ENCODE measurements at places on chromosomes 3 and 15.

GRCh38 chr3:147672035-147672434, 262.9 kb downstream of the ZIC1 start:
- DNase-seq, result no peak

DNA sequence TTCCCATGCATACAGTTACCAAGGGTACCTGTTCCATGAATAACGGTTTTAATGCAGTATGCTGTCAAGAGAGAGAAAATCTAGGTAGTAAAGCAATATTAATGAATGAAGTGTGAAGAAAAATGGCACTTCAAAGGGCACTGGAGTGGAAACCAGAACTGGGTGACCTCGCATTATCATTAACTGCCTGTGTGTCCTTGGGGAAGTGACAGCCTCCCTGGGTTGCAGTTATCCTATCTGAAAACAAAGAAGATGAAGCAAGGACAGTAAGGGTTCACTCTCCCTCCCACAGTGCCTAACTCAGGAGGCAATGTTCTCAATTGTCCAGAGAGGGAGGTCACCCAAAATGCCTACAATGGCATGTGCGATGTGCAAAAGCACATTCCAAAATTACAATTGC, 15.1 kb downstream of the MTHFS start:
- no peak for DNase-seq

DNA sequence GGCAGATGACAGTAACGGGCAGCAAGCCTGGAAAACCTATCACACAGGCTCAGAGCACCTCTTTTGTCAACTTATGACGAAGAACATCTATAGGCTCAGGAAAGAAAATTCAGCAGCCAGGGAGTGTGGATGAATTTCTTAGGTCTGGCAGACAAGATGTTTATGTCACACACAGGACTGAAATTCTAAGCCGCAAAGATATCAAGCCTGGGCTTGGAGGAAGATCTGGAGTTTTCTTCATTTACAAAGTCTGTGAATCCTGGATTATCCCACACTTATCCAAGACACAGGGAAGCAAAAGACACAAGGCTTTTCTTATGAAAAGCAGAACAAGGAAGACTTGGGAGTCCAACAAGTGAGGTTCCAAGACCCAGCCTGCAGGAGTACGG, 23.4 kb upstream of the CHCHD6 start:
- no peak for DNase-seq

- DNase-seq, result no peak
These were observed 95.2 kb downstream of the KBTBD8 start for GRCh38 chr3:67093305-67093704.

DNA sequence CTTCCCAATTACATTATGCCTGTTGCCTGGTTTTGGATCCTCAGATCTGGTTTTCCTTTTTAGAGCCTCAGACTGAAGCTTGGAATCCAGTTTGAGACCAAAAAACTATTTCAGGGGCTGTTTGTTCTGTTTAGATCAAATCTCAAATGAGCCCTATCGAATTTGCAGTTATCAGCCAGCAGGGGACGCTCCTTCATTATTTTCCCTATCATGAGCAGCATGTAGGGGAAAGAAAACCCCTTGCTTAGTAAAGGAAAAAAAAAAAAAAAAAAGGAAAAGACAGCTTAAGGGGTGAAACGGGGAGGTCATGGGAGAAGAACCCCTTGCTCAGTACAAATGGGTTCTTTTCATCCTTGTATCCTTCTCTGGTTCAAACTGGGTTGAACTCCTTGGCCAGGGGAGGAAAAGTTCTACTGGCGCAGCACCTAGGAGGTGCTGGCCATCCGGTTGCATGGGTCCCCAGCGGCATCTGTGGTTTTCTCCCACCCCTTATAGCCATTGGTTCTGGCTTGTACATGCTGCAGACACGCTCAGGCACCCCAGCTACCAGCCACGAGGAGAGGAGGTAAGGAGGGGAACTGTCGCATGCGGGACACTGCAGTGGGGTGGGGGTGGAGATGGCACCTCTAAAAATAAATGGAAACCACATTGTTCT, 1375.1 kb upstream of the ALCAM start:
- DNase-seq, result peak; percentile 22

- DNase-seq, result no peak
These were observed 186.1 kb downstream of the FMN1 start for GRCh38 chr15:33008284-33008995.

DNA sequence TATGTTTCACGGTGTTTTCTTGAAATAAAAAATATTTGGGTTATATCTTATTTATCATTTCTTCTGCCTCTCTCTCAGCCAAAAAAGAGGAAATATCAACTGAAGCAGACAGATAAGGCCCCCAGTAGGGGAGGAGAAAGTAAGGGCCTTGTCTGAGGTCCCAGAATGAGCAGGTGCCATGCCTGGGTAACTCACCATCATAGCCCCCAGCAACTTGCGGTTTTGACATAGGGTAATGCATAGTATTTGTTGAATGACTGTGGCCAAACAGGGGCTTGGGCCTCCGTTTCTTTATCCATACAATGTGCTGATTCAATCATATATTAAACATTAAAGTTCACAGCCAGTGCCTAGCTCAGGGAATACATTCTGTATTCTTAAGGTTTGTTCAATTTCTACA, 119.6 kb downstream of the ABI3BP start:
- no peak for DNase-seq

DNA sequence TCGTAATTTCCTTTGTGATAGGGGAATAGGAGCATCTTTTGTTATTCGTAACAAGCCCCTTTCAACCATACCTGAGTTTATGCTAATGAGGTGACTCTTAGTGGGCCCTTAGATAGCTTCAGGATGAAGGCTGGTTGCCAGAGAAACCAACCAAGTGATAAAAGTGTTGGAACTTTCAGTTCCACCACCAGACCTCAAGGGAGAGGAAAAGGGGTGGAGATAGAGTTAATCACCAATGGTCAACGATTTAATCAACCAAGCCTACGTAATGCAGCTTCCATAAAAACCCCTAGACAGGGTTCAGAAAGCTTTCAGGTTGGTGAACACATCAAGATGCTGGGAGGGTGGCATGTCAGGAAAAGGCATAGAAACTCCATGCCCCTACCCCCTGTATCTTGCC, 33.0 kb downstream of the HERC1 start:
- DNase-seq, result no peak

DNA sequence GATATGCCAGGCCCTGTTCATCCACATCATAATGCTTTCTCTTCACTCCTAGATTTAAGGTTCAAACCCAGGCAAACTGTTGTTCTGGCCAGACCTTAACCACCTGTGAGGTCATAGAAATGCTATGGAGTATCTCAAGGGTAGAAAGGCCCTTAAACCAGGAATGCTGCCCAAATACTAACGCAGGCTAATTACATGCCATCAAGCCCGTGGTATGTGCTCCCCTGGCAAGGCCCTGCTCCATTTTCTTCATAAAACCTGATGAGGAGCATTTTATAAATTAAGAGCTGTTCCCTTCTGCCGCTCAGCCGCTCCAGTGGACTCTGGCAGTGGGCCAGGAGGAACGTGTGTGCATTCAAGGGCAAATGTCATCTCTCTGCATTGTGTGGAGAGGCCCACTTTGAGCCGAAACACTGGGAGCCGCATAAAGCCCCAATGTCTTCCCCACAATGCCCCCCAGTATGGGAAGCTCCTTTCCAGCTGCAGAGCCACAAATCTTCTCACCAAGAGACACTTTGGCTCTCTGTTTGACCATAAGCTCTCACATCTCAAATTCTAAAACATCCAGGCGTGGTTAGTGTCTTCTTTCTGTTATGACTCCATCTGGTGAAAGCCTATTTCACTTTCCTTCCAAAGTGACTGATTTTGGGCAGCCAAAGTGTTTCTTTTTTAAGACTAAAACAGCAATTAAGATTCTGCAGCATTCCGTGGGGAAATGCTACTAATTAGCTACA, 210.8 kb upstream of the NR2E3 start:
- peak; percentile 36 for DNase-seq

GRCh38 chr3:25177041-25177440, 251.0 kb upstream of the RARB start:
- no peak for DNase-seq

DNA sequence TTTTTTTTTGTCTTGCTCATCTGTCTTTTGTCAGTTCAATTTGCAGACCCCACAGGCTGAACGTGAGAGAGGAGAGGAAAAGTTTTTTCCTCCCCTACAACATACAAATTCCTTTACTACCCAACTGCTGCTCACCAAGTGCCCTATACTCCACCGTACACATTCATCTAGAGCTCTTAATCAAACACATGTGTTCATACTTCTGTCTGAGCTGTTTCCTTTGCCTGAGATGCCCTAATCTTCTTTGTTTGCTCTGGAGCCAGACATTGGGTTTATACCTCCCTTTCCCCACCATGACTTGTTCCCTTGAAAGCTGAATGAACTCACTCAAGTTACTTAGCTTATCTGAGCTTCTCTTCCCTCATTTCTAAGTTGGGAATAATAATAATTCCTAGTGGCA, 122.7 kb upstream of the RASGRP1 start:
- no peak for DNase-seq

DNA sequence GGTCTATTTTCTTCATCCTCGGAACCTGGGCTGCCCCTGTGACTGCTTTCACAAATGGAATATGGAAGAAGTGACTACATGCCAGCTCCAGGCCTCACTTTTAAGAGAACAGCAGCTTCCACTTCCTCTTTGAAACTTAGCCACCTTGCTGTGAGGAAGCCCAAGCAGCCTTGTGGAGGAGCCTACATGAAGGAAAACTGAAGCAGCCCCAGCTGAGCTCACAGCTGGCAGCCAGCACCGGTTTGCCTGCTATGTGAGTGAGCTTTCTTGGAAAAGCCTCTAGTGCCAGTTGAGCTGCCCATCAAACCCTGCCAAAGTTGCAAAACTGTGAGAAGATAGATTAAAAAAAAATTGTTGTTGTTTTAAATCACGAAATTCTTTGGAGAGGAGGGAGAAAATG, 498.0 kb upstream of the PROK2 start:
- DNase-seq, result no peak

- DNase-seq, result no peak
These were observed 28.3 kb upstream of the ETV5 start for GRCh38 chr3:186137051-186137685.

DNA sequence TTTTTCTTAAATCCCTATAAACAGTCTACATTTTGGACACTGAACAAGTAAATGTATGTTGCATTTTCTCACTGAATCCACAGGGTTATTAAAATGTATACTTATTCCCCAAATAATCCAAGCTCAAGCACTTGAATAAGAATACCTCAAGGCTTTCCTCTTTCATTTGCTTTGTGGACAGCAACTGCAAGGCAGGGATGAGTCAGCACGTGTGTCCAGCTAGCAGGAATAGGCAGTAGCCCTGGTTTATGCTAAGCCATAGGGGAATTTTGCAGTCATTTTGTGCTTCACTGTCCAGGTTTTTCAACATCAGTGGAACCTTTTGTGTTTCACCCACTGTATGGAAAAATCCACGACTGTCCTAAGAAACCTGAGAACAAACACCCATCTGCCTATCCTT, 96.7 kb upstream of the KCNMB2 start:
- no peak for DNase-seq

DNA sequence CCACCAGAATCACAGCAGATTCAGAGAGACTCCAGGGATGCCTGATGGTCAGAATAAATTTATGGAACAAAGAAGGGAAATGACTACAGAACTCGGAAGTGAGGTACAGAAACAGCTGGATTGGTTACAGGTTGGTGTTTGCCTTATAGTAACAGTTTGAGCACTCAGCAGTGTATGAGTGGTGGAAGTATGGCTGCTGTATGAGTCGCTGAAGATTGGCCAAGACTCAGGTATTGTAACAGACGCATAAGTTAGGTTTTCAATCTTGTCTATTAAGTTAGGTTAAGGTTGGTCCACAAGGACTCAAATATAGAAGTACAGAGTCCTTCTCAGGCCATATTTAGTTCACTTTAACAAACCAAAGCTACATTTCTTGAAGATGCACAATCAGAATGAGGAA, 33.1 kb downstream of the ATP13A5 start:
- DNase-seq, result no peak

DNA sequence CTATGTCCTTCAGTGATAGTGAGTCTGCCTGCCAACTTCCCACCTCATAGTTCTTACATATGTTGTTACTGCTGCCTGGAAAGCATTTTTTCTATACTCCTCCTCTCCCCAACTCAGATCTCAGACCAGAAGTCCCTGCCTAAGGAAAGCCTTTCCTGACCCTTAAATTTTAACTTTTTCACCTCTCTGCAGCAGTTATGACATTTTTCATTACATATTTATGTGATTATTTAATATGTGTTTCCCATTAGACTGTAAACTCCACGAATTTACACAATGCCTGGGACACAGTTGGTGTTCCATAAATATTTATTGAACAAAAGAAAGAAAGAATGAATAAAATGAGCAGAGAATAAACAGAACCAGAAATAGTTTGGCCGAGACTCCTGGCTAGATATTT, 125.5 kb downstream of the MITF start:
- DNase-seq, result no peak

- DNase-seq, result no peak
These were observed 13.3 kb upstream of the CHD2 start for GRCh38 chr15:92886815-92887214.

DNA sequence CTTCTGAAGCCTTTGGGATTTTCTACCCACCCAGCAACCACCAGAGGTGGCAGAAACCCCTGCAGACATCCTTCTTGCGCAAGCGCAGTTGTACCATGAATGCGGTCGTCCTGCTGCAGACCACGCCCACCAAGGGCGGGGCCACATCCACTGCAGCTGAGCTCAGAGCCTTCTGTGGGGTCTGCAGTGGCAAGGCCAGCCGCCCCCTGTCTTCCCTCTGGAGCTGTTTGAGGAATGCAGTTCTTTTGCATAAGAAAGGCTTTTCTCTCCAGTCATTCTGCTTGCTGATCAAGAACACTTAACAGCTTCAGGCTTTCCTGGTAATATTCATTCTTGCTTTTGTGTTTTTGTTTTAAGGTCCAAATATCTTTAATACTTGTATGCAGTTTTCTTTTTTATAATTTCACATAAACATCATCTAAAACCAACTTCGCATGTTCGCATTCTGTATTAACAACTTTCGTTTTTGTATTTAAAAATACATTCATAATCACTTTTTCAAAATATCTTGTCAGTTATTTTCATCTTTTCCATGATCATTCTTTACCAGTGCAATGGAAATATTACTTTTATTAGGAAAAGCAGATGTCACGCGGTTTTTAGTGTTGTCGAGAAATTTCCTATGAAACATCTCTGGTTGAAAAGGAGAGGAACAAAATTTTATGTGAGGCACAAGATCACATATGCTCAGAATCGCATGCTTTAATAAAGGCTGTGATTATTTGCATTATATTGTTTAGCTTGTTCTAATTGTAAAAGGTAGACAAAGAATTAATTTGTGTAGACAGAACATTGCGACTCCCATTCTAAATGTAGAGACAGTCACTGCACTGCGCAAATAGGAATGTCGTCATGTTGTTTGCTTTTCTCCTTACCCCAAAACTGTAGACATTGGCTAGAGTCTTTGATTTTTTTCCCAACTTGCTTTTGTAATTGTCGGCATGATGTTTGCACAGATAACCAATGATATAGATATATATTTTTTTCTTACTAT, 98.1 kb upstream of the SNRPN start:
- no peak for DNase-seq
